Activated naive CD8-positive, alpha-beta T cell treated with anti-CD3 and anti-CD28 coated beads, Interleukin-2, amount 10 ng/mL, durations not matched to agents 7 days and 5 days (primary cell): ENCODE measurements at places on chromosomes 2 and 18. TPM values are rescaled to one million over a fixed set of nuclear protein-coding genes. Genes with fewer than 3 reads are reported as not detected.

The TMEM185B gene
- 23.4 TPM for total RNA-seq

The ADGRF3 gene
- 5.7 TPM for total RNA-seq

The SULT1C2 gene
- not detected for total RNA-seq

The CNDP2 gene
- 148 TPM for total RNA-seq

The RAPGEF4 gene
- total RNA-seq = 1.1 TPM

The ALPI gene
- not detected for total RNA-seq

The MDH1B gene
- 0.34 TPM for total RNA-seq

The ANKRD30BL gene
- not detected for total RNA-seq
